Lower lobe of right lung (tissue), 2 donors: ENCODE measurements at places on chromosomes 5 and 9.

- peaks cover 24% of the 10 kb centered on the region for H3K4me1 ChIP-seq
- no peak for DNase-seq
- H3K27me3 ChIP-seq: no peaks in the 10 kb centered on the region
- no peak overlapping the region for H3K4me3 ChIP-seq
Observed at GRCh38 chr9:31336386-31336785, 1048.1 kb upstream of the ACO1 start.

- no peak overlapping the region for H3K4me3 ChIP-seq
- no peaks in the 10 kb centered on the region for H3K36me3 ChIP-seq
- DNase-seq: no peak
- no peak overlapping the region for H3K27ac ChIP-seq
Observed at GRCh38 chr5:103973669-103974068, 411.1 kb upstream of the NUDT12 start.

- no peaks in the 10 kb centered on the region for H3K36me3 ChIP-seq
- DNase-seq: no peak
- no peaks in the 10 kb centered on the region for H3K27me3 ChIP-seq
- H3K4me1 ChIP-seq: no peaks in the 10 kb centered on the region
- H3K27ac ChIP-seq: no peak overlapping the region
- no peak overlapping the region for H3K4me3 ChIP-seq
Observed at GRCh38 chr5:103889500-103890209, 327.1 kb upstream of the NUDT12 start.

DNA sequence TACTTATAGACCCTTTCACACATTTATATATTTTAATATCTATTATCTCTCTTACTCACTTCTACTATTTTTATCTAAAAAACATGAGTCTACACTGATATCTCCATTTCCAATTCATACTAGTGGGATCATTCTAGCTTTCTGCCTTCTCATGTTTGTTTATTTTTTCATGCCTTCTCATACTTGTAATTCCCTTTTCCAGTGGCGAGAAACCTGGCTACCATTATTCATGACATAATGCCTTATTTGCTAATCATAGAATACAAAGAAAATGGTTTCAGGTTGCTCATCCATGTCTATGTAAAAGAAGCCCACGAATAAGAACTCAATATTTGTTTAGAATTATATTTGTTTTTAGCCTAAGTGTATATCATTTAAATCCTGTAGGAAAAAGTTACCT is 232.7 kb upstream of the ACTBL2 start:
- no peak overlapping the region for H3K27ac ChIP-seq
- no peaks in the 10 kb centered on the region for H3K4me1 ChIP-seq
- no peak for DNase-seq
- no peak overlapping the region for H3K4me3 ChIP-seq

DNA sequence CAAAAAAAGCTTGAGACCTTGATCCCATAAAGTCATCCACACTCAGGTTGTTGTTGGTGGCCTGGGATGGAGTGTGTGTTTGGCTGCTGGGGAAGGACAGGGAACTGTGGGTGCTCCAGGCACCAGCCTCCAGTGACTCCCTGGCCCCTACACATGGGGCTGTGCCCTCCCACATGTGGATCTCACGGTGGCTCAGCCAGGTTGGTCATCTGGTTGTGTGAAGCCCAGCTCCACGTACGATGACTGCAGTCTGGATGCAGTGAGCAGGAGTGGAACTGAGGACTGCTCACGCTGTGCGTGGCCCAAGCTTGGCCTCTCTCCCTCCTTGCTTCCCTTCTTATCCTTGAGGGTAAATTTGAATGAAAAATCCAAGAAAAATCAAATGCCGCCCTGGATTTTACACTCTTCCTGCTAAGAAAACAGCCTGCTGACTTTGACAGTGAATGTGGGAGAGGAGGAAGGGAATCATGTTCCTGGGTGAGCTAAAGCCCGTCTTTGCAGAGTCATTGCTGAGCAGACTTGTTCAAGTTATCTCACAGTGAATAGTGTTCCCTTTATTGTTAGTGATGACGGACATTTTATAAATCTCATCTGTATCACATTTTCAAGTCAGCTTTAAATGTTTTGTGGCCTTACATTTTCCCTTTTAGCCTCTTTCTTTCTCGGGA is 65.1 kb upstream of the CACNA1B start:
- no peak overlapping the region for H3K27ac ChIP-seq
- no peak for DNase-seq
- H3K27me3 ChIP-seq: no peaks in the 10 kb centered on the region
- no peaks in the 10 kb centered on the region for H3K4me1 ChIP-seq

DNA sequence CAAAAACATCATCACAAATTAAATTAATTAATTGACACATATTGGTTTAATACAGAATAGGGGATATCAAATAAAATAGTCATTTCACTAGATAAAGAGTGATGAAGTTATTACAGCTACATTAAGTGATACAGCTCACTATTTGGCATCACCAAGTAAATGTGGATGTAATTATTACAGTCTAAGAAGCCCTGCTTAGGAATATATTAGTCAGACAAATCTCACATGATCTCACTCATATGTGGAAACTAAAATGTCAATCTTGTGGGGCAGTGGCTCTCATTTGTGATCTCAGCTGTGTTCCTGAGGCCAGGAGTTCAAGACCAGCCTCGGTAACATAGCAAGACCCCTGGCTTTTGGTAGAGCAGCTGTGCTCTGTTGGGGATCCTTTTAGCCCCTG is 233.4 kb upstream of the RGMB start:
- H3K4me1 ChIP-seq: no peaks in the 10 kb centered on the region
- no peak overlapping the region for H3K4me3 ChIP-seq
- no peak overlapping the region for H3K27ac ChIP-seq
- H3K36me3 ChIP-seq: no peaks in the 10 kb centered on the region
- no peaks in the 10 kb centered on the region for H3K27me3 ChIP-seq
- DNase-seq: no peak

- no peak overlapping the region for H3K27ac ChIP-seq
- H3K27me3 ChIP-seq: no peaks in the 10 kb centered on the region
- no peak for DNase-seq
- no peaks in the 10 kb centered on the region for H3K36me3 ChIP-seq
- H3K4me1 ChIP-seq: no peaks in the 10 kb centered on the region
Observed at GRCh38 chr5:79590396-79590999, 21.7 kb upstream of the TENT2 start.

GRCh38 chr9:81396528-81396927 is 292.8 kb downstream of the TLE1 start:
- H3K36me3 ChIP-seq: no peaks in the 10 kb centered on the region
- no peak overlapping the region for H3K4me3 ChIP-seq
- no peak overlapping the region for H3K27ac ChIP-seq

DNA sequence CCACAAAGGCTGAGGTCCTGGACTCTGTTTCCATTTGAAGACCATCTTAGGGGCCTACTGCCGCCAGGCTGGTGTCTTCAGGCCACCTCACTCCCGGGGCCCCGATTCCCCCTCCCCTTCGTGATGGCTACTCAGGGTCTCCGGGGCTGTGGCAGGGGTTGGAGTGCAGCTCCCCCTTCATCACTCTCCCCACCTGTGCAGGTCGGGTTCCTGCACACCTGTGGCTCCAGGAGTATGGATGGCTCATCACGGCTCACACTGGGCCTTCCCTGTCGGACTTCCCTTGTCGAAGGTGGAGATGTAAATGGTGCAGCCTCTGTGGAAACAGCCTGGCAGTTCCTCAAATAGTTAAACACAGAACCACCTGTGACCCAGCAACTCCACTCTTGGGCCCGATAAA is 11.9 kb downstream of the LCN9 start:
- no peaks in the 10 kb centered on the region for H3K36me3 ChIP-seq
- DNase-seq: no peak
- no peak overlapping the region for H3K27ac ChIP-seq
- peaks cover 13% of the 10 kb centered on the region for H3K27me3 ChIP-seq
- H3K4me1 ChIP-seq: no peaks in the 10 kb centered on the region
- no peak overlapping the region for H3K4me3 ChIP-seq

- DNase-seq: no peak
- peaks cover 17% of the 10 kb centered on the region for H3K4me1 ChIP-seq
- H3K27ac ChIP-seq: no peak overlapping the region
Observed at GRCh38 chr9:92989561-92989960, 42.2 kb downstream of the FGD3 start.

- no peak overlapping the region for H3K27ac ChIP-seq
- no peak overlapping the region for H3K4me3 ChIP-seq
- DNase-seq: no peak
- H3K27me3 ChIP-seq: no peaks in the 10 kb centered on the region
- no peaks in the 10 kb centered on the region for H3K36me3 ChIP-seq
Observed at GRCh38 chr5:159713773-159714172, 202.5 kb upstream of the ADRA1B start.

- H3K36me3 ChIP-seq: no peaks in the 10 kb centered on the region
- no peak overlapping the region for H3K27ac ChIP-seq
- no peak overlapping the region for H3K4me3 ChIP-seq
- no peaks in the 10 kb centered on the region for H3K27me3 ChIP-seq
- no peak for DNase-seq
Observed at GRCh38 chr9:70573308-70573707, 158.9 kb upstream of the KLF9 start.

DNA sequence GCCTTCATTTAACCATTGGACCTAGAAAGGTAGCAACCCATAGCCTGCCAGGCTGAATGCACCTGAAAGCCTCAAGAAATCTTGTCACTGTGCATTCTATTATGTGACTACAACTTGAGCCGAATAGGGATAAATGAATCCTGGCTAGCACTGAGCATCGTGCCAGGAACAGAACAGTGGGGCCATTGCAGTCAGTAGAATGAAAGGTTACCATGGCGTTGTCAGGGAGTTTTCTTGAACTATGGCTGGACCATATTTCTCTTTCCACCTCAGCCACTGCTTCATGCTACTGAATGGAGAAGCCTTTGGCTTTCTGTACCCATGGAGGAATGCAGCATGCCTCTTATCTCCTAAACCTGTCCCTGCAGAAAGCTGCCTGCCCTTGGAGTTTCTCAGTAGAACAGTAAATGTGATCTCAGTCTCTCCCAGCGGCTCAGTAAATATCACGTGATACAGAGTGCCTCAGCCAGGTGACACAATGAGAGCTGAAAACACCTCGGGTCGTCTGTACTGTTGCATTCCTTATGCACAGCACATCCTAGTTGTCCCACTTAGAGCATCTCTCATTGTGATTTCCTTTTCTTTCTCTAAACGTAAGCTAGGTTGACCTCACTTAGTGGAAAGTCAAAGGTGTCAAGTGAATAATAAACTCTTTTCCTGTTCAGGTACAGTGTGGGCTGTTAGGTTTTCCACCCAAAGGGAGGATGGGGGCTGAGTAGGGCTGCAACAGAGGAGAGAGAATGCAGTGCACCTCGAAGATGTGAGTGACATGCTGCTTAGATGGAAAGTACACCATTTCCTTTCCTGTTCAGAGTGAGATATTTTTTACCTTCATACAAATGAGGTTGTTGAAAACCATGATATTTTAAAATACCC is 115.3 kb downstream of the MACIR start:
- H3K27ac ChIP-seq: no peak overlapping the region
- no peak overlapping the region for H3K4me3 ChIP-seq
- DNase-seq: no peak
- no peaks in the 10 kb centered on the region for H3K27me3 ChIP-seq
- no peaks in the 10 kb centered on the region for H3K4me1 ChIP-seq
- H3K36me3 ChIP-seq: no peaks in the 10 kb centered on the region

GRCh38 chr9:68577774-68578591 is 37.3 kb upstream of the TMEM252 start:
- H3K27ac ChIP-seq: no peak overlapping the region
- no peaks in the 10 kb centered on the region for H3K27me3 ChIP-seq
- no peaks in the 10 kb centered on the region for H3K36me3 ChIP-seq
- DNase-seq: no peak

GRCh38 chr9:124366476-124367220 is 48.6 kb downstream of the PSMB7 start:
- no peaks in the 10 kb centered on the region for H3K27me3 ChIP-seq
- no peak overlapping the region for H3K4me3 ChIP-seq
- no peak overlapping the region for H3K27ac ChIP-seq
- H3K36me3 ChIP-seq: peaks cover 27% of the 10 kb centered on the region
